ENCODE measurements at places on chromosomes 12 and 14.

DNA sequence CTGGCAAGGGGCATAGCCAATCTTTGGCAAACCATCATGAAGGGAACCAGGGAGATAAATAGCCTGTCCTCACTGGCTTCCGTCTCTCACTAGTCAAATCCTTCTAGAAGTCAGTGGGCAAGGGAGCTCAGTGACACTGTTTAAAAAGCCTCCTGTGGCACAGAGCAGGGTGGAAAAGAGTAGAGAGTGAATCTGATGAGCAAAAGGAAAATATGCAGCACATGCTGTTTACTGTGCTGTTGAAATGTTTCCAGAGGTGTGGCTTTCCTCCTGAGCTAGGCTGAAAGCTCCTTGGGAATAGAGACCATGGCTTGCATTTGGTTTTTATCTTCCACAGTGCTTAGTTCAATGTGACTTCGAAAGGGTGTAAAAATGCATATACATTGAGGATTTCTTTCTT lies 7.7 kb upstream of the DYRK2 start:
- DNase-seq = no peak

DNA sequence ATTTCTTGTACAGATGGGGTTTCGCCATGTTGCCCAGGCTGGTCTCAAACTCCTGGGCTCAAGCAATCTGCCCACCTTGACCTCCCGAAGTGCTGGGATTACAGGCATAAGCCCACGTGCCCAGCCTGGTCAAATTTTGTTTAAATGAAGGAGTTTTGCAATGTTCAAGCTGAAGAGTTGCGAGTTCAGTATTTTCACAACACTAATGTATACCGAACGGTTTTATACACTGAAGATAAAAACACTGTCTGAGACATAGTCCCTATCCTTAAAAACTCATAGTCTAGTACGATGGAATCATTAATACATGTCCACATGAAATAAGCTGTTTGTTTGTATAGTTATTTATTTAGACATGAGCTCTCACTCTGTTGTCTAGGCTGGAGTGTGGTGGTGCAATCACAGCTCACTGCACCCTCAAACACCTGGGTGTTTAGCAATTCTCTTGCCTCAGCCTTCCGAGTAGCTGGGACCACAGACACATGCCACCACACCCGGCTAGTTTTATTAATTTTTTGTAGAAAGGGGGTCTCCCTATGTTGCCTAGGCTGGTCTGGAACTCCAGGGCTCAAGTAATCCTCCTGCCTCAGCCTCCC lies 15.4 kb downstream of the TRAPPC6B start:
- DNase-seq = no peak

DNA sequence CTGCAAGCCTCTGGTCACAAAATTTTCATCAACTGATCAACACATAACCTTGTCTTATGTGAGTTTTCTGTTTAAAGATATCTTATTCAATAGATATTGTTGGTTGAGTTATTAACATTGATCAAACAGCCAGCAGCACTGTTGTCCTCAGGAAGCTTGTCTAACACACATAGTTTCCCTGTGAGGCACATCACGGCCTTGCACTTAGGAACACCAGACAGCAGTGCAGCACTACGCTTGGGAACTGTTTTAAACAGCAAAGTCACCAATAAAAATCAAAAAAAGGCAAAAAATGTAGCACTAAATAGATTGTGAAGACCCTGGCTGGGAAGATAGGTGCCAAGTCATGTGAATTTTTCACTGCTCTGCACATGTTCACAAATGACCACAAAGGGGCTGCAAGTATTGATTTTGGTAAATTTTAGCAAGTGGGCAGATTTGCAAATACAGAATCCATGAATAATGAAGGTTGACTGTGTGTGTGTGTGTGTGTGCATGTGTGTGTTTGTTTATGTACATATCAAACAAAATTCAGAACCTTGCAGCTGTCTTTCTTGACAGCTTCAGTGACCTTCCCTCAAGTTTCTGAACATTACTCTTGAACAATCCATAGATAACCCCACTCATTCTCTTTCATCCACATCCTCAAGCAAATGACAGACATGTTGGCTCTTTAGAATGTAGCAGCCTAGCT lies 28.9 kb downstream of the VDR start:
- DNase-seq = no peak

- no peak for DNase-seq
Observed at GRCh38 chr12:113955109-113955970, 10.8 kb downstream of the RBM19 start.

DNA sequence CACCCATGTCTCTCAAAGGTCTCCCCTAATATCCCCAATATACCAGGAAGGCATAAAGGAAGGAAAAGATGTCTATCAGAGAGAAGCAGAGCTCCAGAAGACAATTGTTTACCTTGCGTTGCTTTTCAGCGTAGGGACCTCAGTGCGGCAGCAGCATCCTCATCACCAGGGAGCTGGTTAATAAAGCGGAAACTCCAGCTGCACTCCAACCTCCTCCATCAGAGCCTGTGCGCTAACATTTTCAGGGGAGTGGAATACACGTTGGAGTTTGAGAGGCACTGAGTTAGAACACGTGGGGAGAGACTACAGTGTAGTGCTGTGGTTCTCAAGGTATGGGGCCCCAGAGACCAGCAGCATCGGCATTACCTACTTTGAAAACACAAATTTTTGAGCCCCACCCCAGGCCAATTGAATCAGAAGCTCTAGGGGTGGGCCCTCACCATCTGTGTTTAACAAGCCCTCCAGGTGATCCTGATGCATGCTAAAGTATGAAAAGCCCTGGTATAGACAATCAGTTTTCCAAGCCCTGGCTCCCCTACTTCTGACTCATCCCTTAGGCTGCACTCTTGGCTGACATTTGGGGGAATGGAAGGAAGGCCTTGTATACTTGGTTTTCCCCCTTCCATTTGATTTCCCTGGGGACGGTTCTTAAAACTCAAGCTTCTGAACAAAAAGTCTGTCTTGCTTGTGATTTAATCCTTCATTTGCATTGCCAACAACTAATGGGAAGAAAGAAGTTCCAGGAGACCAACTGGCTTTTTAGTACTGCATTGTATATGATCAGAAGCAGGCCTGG lies 419.0 kb upstream of the CCDC196 start:
- DNase-seq = no peak

DNA sequence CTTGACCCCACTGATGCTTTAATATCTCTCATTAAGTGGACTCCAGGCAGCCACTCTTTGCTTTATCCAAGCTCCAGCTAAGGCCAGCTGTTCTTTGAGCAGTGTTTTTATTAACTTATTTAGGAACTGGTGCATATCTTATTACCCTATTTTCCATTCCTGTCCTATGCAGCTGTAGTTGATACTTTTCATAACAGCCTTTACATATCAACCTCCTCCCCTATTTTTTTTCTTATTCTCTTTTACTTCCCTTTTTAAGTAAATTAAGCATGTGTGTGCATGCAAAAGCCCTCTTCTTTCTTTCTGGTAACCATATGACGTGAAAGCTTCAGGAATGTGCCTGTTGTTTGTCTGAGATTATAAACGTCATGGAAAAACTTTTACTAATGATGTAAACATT lies 121.2 kb downstream of the PTPRQ start:
- no peak for DNase-seq

- DNase-seq = no peak
Observed at GRCh38 chr12:85350356-85350755, 70.3 kb downstream of the ALX1 start.
